H4 (cell line): ENCODE measurements at places on chromosomes 13 and 19. TPM values are rescaled to one million over a fixed set of nuclear protein-coding genes. Genes with fewer than 3 reads are reported as not detected.

Gene PRSS57
- total RNA-seq, result not detected in 2 replicates

Gene KLC3
- total RNA-seq, result 0.72 TPM in 1 of 2 replicates, not detected in the other

Gene SLC25A41
- total RNA-seq, result not detected in 2 replicates

Gene C19orf73
- 0.80 and 7.3 TPM in 2 replicates for total RNA-seq

Gene PLVAP
- not detected in 2 replicates for total RNA-seq

Gene PLEKHF1
- 9.2 and 9.9 TPM in 2 replicates for total RNA-seq

Gene FXYD3
- not detected in 2 replicates for total RNA-seq

GRCh38 chr19:33562636-33563035 is 41.0 kb upstream of the PEPD start:
- no peak for DNase-seq

GRCh38 chr13:106517109-106517847 is 18.2 kb downstream of the EFNB2 start:
- no peak for DNase-seq

DNA sequence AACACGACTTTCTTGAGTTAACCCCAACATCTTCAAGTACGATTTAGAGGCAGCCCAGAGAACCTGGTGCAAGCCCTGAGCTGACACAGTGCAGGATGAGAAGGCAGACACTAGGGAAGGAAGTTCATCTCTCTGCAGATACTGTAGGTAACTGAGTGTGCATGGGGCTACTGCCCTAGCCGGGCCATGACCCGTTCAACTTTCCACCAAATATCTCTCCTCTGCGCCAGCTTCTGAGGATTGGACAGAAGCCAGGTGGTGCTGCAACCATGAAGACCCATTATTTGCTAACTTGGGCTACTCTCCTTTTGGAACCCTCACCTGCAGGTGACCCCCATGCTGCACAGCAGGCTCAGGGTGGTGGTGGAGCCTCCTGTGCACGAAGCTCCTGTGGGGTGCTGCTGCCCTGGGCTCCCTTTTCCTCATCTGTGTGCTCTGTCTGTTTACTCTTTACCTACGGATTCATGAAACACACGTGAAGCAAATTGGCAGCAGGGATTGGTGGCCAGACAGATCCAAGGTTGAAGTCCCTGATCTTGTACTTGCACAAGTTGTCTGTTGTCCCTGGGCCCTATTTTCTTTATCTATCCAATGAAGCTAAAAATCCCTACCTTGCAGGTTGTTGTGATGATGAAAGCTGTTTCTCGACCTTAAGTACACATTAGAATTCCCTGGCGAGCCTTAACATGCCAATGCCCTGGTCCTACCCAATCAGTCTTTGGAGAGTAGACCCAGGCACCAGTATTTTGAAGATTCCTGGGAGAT is 227.8 kb downstream of the LACC1 start:
- no peak for DNase-seq

- DNase-seq, result peak; percentile 40
Measured at GRCh38 chr19:8373867-8374813, 10.2 kb downstream of the ANGPTL4 start.

- no peak for DNase-seq
Measured at GRCh38 chr13:83121896-83122295, 760.4 kb downstream of the SLITRK1 start.

- peak; percentile 55 for DNase-seq
Measured at GRCh38 chr19:52638601-52639000, 446 bp upstream of the ZNF83 start.

GRCh38 chr13:51825165-51825592 is 19.8 kb downstream of the TMEM272 start:
- no peak for DNase-seq

- peak; percentile 88 for DNase-seq
Measured at GRCh38 chr19:37655301-37655688, at the start of gene ZFP30. Gene ZFP30, minus strand, starts transcription at chr19:37655465. Its CDS starts 7,643 bp downstream, at chr19:37647822.

- DNase-seq, result peak; percentile 86
Measured at GRCh38 chr19:46976845-46977320, 42.8 kb upstream of the NPAS1 start.

DNA sequence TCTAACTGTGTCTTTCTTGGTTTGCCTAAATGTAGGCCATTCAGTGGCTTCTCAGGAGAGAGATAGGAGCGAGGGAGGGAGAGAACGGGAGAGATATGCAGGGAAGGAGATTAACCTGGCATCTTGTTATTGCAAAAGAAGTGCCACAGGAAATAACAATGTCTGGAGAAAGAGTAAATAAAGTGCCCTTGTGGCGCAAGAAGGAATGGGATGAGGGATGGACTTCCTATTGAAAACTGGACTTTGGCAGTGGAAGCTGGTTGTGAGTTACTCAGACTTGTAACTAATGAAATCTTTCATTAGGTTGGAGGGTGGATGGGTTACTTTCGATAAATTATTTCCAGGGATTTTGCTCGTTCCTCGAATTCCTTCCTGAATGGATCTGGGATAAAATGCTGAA is 136.1 kb downstream of the LACC1 start:
- DNase-seq, result peak; percentile 52

DNA sequence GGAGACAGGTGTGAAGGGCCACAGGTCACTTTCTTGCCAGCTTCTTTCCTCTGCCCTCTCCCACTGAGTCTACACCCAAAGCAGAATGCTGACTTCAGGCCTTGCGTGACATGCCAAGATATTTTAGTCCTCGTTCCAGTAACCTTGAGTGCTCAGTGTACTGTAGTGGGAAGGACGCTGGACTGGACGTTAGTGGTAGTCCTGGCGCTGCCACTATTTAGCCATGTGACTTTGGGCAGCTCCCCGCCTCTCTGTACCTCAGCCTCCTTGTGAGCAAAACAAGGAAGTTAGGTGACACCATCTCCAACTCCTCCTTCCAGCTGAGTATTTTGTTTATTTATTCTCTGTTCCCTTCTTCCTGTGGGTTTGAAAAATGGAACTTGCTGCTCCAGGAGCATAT is 86.1 kb downstream of the FRY start:
- DNase-seq, result peak; percentile 64
